Immature natural killer cell (primary cell): ENCODE measurements at places on chromosomes 6 and 20. TPM values are rescaled to one million over a fixed set of nuclear protein-coding genes. Genes with fewer than 3 reads are reported as not detected.

The LPIN3 gene
- polyA plus RNA-seq: not detected

The ERVFRD-1 gene
- polyA plus RNA-seq: not detected

The DPPA5 gene
- not detected for polyA plus RNA-seq

The SLC17A3 gene
- polyA plus RNA-seq: not detected

The SLC22A1 gene
- polyA plus RNA-seq: not detected

The SLC4A11 gene
- not detected for polyA plus RNA-seq

The TAF4 gene
- polyA plus RNA-seq: 0.04 TPM

The CTCFL gene
- polyA plus RNA-seq: not detected

The MACROD2 gene
- polyA plus RNA-seq: not detected

The HDGFL1 gene
- polyA plus RNA-seq: not detected

The TREML2 gene
- 1.2 TPM for polyA plus RNA-seq

The SLC17A5 gene
- polyA plus RNA-seq: 5.9 TPM

The PLA2G7 gene
- 2.2 TPM for polyA plus RNA-seq
